ENCODE measurements at places on chromosomes 3 and 15.

- DNase-seq = no peak
These were observed 114.2 kb downstream of the AGBL1 start for GRCh38 chr15:86193716-86194380.

DNA sequence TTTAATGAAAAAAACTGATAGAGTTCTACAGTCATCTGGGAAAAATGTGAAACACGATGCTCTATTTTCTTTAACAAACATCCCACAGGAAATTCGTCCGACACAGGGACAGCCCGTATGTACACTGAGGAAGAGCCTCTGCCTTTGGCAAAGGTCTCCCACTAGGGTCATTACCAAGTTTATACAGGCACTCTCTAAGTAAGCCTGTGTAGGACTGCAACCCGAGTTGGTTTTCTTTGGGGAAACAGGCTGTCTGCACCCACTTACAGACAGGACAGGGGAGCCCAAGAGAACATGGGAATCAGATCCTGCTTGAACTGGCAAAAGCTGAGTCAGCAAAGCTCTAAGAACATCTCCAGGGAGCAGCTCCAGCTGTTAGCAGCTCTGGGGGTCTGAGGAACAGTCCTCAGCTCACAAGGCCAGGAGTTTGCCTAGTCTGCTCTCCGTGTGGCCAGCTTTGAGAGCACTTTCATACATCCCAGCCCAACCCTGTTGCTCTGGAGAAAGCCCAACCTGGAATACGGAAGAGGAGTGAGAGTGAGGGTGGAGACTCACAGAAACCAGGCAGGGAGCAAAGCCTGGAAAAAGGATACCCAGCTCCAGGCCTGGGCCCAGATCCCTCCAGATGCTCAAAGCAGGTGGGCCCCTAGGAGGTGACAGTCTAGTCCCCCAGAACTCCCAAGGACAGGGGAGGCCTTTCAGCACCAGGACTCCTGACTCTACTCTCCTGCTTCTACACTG is 1.9 kb downstream of the TBC1D2B start:
- DNase-seq = no peak

DNA sequence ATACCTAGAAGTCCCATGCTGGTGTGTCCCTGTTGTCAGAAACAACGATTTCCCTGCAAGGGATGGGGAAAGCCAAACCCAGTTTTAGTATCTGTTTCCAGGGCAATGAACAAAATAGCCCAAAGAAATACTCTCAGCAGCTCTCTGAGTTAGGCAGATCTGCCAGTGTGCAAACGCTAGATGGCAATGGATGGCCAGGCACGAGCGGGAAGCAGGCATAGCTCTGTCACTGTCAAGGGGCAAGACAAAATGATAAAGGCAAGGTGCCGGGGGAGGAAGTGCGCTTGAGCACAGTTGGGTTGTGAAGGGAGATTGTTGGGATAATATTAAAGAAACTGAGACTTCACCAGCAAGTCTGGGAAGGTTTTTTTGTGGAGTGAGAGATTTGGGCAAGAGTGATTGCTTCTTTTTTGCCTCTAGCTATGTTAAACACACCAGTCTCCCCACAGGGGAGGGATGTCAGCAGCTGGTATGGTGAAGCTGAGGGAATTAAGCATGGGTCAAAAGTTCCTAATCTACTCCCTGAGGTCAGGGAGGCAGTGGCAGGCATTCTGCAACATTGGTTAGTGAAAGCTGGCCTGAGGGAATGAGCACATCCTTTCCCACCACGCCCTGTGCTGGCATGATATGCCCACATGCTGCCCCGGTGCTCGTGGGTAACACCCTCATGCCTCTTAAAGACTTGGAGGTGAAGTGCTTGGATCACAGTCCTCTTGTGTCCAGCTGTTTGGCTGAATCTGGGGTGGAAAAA is 117.5 kb downstream of the PDCD6IP start:
- DNase-seq = no peak

DNA sequence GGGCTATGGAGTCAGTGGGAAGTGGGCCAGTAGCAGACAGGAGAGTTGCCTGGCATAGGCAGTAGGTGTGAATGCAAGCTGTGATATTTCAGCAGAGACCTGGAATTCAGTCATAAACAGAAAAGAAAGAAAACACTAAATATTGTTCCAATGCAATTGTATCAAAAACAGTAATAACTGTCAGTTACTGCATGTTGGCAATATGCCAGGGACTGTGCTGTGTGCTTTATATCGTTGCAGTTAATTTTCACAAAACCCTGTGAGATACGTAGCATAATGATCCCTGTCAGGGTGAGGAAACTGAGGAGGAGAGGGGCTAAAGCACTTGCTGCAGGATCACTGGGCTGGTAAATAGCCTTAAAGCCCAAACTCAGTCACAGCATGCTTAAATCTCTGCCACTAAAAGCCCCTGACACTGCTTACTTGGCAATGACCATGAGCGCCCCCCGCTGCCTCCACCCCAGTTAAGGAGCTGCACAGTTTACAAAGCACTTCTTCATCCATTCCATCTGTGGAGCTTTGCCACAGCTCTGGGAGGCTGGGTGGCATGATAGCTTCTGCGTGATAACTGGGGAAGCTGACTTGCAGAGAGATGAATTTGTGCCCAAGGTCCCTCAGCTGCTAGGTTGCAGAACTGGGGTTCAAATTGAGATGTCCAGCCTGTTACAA is 3.9 kb downstream of the SLC6A1 start:
- DNase-seq = no peak

- DNase-seq = no peak
These were observed 25.3 kb downstream of the GLCE start for GRCh38 chr15:69185706-69186105.

GRCh38 chr3:72123908-72124441 is 339.0 kb upstream of the PROK2 start:
- no peak for DNase-seq

- no peak for DNase-seq
These were observed 8.3 kb upstream of the EPHA3 start for GRCh38 chr3:89098964-89099585.

DNA sequence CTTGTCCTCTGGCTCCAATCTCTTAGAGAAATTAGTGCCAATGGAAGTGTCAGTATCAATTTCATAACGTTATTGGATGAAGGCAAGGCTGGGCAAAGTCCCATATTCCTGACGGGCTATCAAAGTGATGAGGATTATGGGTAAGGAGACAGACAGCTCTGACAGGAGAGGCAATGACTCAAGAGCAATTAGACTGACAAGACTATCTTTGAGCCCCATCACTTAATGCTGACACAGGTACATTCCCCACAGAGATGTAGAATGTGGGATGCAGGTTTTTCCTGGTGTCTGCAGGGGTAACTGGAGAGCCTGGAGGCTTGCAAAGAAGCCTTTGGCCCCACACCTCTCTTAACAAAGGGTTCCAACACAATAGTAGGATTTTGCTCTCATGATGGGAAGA is 208.3 kb downstream of the NTRK3 start:
- no peak for DNase-seq

GRCh38 chr3:39208463-39209055 is 16.2 kb upstream of the XIRP1 start:
- DNase-seq = no peak

- no peak for DNase-seq
These were observed 49.7 kb downstream of the SEMA5B start for GRCh38 chr3:122977746-122978466.

GRCh38 chr15:87038404-87038803 is 958.7 kb downstream of the AGBL1 start:
- DNase-seq = no peak

DNA sequence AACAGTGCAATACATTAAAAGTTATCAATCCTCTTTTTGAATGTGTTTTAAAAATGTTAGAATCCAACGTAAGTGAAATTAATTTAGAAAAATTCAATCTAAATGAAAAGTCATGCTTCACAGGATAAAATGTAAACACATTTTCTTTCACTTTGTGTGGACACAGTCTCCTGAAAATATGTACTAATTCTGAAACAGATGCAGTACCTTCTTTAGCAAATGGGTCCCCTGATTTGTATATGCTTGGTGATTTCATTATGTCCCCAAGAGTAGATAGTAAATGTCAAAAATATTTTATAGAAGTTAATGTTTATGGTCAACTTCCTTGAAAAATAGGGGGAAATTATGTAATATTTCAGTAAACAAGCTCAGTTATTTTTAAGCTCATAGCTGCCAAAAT is 28.9 kb downstream of the FOXP1 start:
- DNase-seq = no peak

DNA sequence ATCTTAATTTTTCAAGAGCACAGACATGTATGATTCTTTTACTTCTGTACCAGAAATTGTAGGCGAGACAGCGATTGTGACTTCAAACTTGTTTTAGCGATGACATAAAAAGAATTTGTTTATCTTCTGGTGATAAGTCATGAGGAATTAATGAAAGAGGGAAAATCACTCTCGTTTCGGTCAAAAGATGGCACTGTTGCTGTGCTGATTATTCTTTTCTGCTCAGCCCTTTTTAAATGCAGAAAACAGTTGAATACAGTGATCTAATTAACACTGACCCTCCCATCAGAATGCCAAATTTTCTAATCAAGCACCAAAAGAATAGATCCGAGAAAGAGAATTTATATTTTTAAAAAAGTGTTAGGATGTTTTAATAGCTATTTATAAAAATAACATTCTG is 52.6 kb downstream of the NSUN3 start:
- DNase-seq = no peak

DNA sequence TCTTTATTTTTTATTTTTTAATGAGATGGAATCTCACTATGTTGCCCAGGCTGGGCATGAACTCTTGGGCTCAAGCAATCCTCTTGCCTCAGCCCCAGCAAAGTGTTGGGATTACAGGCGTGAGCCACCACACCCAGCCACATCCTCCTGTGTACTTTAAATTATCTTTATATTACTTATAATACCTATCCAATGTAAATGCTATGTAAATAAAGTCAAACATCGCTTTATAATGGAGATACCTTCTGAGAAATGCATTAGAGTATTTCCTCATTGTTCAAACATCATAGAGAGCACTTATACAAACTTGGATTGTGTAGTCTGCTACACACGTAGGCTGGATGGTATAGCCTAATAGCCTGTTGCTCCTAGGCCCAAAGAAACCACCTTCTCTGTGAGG is 41.4 kb upstream of the MAGI1 start:
- no peak for DNase-seq

DNA sequence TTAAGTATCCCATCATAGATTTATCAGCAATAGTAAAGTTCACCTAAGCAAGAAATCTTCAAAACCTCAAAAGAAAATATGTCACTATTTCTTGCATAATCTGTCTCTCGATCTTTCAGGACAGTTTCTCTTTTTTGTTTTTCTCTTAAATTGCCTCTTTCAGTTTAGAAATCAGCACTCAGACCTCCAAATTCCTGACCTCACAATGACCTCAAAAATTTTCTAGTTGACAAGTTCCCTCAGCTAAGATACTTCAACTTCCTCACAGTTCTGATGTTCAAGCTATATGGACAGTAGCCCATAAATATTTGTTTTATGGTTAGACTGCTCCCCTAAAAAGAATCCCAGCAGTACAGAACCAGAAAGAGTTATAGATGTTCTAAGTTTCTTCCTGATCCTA is 24.1 kb downstream of the SLC24A5 start:
- DNase-seq = no peak

DNA sequence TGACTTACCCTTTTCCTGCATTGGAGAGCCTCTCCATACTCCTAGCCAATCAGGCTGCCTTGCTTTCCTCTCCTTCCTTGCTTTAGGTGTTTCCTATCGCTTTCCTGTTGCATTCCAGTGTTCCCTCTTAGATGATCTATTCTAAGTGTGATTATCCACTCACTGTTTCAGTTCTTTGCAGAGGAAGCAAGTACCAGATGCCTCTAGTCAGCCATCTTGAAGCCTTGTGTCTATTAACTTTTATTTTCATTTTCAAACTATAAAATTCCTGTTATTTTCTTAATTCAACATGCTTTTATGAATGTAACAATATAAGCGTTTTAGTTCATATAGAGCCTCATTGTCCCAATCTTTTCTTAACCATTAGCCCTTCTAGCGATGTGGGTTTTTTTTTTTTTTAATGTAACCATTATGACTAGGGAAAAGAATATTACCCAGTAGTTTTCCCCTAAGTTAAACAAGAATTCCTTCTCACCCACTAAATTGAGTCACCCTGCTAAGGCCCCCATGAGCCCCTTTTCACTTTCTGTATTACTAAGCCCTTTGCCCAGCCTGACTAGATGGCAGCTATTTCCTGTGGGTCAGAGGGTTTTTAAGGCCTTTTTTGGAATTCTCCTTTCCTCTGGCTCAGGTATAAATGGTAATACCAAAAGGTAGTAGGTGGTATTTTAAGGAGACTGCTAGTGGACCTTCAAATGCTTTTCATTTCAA is 229.4 kb upstream of the CTNNB1 start:
- no peak for DNase-seq

DNA sequence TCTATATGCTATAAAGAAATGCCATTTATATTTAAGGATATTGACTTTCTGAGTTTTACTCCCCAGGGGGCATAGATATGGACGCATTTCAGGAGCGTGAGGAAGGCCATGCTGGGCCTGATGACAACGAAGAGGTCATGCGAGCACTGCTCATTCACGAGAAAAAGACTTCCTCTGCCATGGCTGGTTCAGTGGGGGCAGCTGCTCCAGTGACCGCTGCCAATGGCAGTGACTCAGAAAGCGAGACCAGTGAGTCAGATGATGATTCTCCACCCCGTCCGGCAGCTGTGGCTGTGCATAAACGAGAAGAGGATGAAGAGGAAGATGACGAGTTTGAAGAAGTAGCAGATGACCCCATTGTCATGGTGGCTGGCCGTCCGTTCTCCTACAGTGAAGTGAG is 38.4 kb downstream of the GTF2E1 start:
- DNase-seq = no peak

DNA sequence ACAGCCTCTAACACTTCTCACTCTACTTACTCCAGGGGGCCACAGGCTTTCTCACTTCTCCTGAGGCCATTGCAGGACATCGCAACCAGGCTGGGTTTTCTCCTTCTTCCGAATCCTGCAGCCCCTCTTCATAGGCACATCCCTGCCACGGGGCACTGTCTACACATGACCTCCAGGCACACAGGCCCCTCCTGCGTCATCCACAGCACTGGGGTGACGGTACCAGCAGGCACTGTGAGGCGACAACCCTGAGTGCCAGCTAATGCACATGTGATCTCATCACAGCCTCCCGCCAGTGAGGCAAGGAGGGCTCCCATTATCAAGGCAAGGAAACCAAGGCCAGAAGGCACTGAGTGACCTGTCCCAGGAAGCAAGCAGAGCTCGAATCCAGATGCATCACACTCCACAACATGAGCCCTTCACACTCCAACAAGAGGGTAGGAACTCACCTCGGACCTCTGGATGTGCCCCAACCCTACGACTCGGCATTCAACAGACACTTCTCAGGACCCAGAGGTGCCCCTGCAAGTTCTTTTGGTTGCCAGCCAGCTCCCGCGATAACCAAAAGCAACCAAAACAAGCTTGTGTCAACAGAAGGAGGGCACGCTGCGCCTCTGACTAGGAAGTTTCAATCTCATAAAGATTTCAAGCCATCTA is 16.7 kb downstream of the FAM174B start:
- no peak for DNase-seq

GRCh38 chr3:170614214-170614966 is 28.5 kb upstream of the SLC7A14 start:
- DNase-seq = no peak
